ENCODE measurements at places on chromosomes 13 and 19.

DNA sequence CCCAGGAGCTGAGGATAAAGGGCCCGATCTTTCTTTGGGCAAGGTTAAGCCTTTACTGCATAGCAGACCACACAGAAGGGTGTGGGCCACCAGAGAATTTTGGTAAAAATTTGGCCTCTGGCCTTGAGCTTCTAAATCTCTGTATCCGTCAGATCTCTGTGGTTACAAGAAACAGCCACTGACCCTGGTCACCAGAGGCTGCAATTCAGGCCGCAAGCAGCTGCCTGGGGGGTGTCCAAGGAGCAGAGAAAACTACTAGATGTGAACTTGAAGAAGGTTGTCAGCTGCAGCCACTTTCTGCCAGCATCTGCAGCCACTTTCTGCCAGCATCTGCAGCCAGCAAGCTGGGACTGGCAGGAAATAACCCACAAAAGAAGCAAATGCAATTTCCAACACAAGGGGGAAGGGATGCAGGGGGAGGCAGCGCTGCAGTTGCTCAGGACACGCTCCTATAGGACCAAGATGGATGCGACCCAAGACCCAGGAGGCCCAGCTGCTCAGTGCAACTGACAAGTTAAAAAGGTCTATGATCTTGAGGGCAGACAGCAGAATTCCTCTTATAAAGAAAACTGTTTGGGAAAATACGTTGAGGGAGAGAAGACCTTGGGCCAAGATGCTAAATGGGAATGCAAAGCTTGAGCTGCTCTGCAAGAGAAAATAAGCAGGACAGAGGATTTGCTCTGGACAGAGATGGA lies 8.4 kb upstream of the CEACAM19 start:
- peak; percentile 55 for DNase-seq

DNA sequence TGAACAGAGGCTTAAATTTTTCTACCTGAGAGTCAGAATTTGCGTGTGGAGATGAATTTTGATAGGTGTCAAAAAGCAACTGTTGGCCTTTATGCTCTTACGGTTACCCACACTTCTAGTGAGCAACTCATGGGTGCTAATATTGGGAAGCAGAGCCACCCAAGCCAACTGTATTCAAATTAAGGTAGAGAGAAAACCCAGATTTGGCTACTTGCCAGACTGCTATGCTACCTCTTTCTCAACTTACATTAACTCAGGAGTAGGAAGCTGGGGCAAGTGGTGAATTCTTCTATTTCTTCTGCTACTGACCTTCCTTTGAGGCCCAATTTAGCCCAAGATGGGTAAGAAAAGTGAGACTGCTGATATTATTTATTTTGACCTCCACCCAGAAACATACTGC lies 83.9 kb downstream of the OLFM4 start:
- DNase-seq: no peak

DNA sequence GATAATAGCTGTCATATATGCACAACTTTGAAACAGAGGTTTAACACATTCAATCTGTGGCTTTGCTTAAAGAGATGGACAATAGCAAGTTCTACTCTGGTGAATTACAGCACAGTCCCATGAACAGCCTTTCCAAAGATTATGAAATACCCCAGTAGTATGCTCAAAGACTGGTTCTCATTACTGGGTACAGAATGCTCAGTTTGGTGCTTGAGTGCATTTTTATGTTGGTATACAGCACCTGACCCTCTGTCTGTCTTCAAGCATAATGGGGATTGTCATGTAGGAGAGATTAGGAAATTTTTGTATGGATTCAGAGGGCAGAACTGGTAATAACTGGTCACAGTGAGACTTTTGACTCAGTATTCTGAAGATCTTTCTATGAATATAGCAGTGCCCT lies 7.6 kb downstream of the LMO7 start:
- DNase-seq: no peak

GRCh38 chr13:31227063-31227462 lies 27.3 kb downstream of the B3GLCT start:
- DNase-seq: no peak

- DNase-seq: no peak
Measured at GRCh38 chr13:25067064-25067463, 28.9 kb upstream of the PABPC3 start.

- DNase-seq: peak; percentile 88
Measured at GRCh38 chr13:33218020-33218419, 67.5 kb downstream of the STARD13 start.

DNA sequence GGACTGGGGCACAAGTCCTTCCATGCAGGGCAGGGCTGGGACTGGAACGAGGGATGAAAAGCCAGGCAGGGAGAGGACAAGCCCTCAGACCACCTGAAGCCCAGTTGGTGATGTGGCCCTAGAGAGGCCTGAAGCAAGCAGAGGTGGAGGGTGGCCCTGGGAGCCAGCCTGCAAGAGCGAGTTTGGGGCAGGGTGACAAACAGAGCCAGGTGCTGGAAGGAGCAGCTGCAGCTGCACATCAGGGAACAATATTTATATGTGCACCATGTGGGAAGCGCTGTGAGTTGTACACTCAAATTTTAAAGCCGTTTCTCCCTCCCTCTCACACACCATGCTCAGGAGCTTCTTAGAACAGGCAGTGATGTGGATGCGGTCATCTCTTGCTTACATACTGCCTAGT lies 67.8 kb downstream of the FGF9 start:
- DNase-seq: no peak

GRCh38 chr13:24906268-24906667 lies 142.3 kb downstream of the RNF17 start:
- DNase-seq: no peak

DNA sequence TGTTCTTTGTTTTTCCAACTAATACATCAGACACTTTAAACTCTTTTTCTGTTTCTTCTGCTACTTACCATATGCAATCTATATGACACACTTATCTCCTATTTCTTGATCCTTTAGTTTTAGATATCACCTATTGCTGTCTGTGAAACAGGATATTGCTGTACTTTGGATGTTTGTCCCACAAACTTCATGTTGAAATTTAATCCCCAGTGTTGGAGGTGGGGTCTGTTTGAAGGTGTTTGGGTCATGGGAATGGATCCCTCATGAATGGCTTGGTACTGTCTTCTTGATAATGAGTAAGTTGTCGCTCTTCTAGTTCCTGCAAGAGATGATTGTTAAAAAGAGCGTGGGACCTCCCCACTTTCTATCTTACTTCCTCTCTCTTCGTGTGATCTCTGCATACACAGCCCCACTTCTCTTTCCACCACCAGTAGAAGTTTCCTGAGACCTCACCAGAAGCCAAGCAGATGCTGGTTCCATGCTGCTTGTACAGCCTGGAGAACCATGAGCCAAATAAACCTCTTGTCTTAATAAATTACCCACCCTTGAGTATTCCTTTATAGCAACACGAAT lies 244.2 kb downstream of the NHLRC3 start:
- no peak for DNase-seq

DNA sequence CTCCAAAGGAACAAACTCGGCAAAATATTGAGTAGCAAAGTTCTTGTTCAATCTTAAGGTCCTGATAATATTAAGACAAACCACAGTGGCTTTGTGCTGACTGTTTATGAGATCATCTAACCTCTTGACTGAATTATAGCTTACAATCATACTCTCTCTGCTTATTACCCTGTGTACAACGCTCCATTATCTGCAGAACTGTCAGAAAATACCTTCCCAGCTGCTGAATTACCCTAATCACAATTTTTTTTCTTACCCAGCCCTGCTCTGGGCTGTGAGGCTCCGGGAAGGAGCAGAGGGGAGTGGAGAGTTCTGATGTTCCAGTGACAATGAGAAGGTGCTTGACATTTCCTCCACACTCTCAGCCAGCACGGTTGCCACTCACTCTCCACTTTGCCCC lies 64.8 kb downstream of the DCT start:
- no peak for DNase-seq

DNA sequence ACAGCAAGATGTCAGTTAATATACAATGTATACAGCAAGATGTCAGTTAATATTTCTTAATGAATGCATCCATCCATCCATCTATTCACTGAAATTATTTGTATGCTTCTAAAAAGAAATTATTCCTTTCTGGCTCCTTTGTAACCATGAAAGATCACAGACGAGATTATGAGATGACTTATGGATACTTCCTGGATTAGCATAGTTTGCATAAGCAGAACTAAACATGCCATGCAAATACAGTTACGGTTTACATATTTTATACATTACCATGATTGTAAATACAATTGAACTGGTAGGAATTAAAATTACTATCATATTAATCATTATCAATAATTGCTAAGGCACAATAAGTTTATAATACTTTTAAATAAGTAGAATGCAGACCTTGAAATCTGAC lies 32.7 kb downstream of the NALCN start:
- no peak for DNase-seq

DNA sequence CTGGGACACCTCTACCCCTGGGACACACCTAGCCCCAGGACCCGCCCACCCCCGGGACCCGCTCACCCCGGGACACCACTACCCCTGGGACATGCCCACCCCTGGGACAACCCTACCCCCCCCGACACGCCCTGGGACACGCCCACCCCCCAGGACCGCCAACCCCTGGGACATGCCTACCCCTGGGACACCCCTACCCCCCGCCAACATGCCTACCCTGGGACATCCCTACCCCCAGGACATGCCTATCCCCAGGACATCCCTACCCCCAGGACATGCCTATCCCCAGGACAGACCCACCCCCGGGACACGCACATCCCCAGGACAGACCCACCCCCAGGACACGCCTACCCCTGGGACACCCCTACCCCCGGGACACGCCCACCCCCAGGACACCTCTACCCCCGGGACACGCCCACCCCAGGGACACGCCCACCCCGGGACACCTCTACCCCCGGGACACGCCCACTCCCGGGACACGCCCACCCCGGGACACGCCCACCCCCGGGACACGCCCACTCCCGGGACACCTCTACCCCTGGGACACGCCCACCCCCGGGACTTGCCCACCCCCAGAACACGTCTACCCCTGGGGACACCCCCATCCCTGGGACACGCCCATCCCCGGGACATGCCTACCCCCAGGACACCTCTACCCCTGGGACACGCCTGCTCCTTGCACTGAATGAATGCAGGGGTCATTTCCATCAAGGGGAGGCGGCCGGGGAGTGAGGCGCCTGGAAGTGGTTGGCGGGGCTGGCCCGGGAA lies 32.3 kb downstream of the ADPRHL1 start:
- DNase-seq: no peak

DNA sequence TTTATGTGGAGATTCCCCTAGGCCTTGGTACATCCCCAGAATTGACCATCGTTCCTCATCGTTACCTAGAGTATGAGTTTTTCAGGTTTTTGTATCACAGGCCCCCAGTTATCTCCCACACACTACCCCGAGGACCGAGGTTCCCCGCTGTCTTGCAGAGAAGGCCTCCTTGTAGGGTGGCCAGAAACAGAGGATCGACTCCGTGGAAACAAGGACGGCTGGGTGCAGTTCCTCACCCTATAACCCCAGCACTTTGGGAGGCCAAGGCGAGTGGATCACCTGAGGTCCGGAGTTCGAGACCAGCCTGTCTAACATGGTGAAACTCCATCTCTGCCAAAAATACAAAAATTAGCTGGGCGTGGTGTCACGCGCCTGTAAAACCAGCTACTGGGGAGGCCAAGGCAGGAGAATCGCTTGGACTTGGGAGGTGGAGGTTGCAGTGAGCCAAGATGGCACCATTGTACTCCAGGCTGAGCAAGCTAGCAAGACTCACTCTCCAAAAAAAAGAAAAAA lies 720 bp downstream of the ADAT3 start:
- no peak for DNase-seq

GRCh38 chr19:41019346-41019745 lies 28.3 kb downstream of the CYP2B6 start:
- DNase-seq: no peak

DNA sequence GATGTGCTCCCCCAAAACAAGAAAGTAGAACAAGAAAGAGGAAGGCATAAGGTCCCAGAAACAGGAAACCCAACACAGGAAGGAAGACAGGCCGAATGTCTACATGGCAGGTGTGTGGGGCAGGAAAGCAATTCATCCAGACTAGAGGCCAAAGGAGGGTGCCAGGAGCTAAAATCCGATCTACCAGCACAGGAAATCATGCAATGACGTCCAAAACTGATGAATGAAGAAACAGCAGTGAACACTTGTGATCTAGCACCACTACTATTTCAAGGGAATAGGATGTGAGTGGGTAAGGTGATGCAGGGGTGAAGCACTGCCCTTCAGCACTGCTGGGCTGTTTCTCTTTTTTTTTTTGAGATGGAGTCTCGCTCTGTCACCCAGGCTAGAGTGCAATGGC lies 59.1 kb downstream of the DOCK9 start:
- no peak for DNase-seq

- no peak for DNase-seq
Measured at GRCh38 chr19:41384351-41384750, 8.0 kb downstream of the TMEM91 start.

DNA sequence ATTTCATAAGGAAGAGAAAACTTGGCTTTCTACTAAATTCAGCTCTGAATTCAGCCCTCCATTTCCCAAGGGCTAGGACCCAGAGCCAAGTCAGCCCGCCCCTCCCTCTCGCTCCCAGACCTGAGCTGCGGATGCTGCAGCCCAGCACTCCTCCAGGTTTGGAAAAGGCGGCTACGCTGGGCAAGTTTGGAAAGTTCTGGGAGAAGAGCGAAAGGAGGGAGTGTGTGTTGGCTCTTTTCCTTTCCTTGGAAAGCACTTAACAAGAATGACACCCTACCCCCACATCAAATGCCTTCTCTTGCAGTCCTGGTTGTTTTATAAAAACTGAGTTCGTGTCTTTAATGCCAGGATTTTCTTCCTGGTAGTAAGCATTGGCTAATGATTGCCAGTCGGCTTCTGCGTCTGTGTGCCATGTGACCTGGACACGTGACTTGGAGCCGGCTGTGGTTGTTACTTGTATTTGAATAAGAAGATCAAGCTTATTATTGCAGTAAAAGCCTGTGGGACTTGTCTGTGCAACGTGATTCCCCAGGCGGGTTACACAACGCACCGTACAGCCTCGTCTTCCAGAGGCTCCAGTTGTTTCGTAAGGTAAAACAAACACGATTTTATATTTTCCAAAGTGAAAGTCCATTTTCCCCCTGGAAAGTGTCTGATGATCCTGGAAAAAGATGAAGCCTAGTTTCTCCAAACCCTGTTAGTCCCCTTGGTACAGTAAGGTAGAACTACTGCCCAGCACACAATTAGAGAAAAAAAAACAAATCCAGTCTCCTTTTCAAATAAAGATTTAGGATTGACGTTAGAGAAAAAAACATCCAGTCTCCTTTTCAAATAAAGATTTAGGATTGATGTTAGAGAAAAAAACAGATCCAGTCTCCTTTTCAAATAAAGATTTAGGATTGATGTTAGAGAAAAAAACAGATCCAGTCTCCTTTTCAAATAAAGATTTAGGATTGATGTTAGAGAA lies 26.8 kb upstream of the UBE2L5 start:
- DNase-seq: peak; percentile 87

- DNase-seq: no peak
Measured at GRCh38 chr19:11617180-11618062, 20.1 kb downstream of the ZNF627 start.

DNA sequence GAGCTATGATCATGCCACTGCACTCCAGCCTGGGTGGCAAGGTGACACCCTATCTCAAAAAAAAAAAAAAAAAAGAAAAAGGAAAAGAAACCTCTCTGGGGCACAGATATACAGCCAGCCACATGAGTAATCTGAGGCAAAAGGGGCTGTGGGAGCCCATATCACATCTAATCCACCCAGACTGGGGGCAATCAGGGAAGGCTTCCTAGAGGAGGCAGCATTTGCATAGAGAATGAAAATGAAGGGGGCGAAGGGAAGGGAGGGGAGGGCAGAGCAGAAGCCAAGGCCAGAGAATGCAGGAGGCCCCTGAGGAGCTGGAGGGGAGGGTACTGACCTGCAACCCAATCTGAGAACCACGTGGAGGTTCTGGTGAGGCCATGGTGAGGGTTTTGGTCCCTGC lies 13.2 kb downstream of the STXBP2 start:
- no peak for DNase-seq

GRCh38 chr19:7497292-7497691 lies 8.5 kb upstream of the PEX11G start:
- DNase-seq: no peak

All from astrocyte (in vitro differentiated cells and primary cell).